ENCODE measurements at places on chromosomes 5 and 9.

GRCh38 chr9:135607401-135608293 lies 31.7 kb downstream of the GLT6D1 start:
- no peak for DNase-seq

DNA sequence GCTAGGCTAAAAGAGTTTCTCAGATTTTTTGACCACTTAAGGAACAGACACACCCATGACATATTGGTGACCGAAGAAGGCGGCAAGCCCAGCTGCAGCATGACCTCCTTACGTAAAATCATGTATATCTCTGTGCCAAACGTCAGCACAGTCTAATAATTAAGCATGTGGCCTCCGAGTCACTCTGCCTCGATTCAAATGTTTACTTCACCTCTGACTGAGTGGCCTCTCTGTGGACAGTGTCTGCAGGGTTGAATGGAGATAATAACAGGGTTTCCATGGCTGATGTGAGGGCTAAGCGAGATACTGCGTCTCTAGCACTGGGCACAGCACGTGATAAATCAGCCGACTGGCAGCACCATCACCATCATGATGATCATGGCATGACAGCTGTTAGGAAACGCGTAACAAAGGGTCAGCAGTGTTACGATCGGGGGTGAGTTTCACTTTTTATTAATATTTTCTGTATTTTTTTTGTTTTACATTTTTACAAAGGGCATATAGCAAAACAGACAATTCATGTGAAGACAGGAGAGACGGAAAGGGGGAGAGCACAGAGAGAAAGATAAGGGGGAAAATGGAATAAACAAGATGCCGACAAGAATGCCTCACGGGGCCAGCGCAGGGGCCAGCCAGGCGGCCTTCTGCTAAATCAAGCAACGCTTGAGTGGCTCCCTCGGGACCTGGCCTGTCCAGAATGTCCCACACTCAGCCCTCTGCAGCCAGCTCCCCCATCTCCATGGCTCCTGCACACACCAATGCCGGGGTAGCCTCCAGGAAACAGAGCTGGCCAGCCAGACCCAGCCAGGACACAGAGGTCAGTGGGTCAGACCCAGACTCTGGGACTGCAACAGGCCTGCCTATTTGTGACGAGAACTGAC lies 60.3 kb downstream of the ADAMTS2 start:
- no peak for DNase-seq

- DNase-seq, result no peak
Measured at GRCh38 chr5:178688551-178688950, 41.9 kb downstream of the ZNF354A start.

DNA sequence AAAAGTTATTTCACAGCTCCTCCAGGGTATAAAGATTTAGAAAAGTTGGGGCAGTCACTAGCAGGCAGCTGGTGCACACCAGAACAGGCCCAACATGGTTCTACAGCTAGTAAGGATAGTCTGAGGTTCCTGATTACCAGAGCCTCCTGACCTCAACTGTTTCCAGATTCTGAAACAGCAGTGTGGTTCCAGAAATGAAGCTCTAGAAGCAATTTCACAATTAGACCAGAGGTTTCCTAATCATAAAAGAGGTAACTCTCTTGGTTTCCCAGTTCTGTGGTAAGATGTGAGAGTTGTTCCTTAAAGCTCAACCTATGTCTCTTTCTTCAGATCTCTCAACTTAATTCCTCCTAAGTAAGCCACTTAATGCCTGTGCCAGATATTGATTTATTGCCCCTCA lies 11.9 kb downstream of the AGTPBP1 start:
- no peak for DNase-seq

DNA sequence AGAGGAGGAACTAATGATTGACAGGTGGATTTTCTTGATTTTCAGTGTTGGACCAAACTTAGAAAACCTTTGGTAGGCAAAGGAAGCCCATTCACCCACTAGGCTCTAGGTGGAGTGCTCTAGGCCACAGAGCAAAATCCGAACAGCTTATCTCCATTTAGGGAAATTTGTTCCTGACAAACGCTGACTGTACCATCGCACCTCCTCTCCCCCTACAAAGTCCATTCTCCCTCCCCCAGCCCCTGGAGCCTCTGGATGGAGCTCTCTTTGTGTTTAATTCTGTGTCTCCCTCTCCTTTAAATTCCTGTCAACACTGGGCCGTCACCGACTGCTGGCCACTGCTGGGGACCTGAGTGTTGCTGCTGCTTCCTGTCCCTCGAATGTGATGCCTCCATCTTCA lies 350.1 kb upstream of the IRX2 start:
- DNase-seq, result no peak

- DNase-seq, result no peak
Measured at GRCh38 chr9:37364751-37365360, 57.6 kb upstream of the GRHPR start.

GRCh38 chr9:125650271-125650737 lies 56.7 kb downstream of the MAPKAP1 start:
- no peak for DNase-seq

- no peak for DNase-seq
Measured at GRCh38 chr9:18786911-18787650, 245.9 kb downstream of the SAXO1 start.

DNA sequence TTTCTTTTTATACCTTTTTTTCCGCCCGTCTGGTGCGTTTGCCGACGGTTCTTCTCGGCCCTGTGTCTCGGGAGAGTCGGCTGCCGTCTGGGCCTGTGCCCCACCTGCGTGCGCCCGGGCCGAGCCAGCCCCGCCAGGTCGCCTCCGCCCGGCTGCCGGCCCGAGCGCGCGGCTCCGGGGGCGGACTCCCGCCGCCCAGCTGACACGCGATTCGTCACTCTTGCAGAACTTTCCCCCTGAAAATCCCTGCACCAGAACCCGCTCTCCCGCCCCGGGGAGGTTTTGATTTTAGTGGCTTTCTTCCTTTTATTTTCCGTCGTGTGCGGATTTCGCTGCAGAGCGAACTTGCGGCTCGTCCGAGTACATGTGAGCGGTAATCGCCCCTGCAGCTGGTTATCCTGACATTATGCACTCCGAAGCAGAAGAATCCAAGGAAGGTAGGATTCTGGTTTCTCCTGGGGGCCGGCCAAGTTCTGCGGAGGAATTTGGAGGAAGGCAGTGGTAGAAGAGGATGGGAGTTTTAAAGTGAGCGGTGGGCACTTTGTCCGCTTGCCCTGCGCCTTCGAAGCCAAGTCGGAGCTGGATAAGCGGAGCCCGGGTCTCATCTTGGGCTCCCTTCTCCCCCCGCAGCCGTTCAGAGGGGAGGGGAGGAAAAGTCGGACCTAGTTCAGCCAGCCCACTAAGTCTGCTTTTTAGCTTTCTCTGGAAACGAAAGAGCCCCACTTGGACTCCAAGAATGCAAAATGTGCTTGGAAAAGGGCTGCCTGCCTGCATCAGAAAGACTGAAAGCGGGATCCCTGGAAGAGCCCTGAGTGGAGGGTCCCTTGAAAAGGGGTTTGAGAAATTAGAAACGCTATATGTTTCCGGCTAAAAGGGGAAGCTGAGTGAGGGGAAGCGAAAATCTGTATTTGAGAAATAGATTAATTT lies at the start of gene TNFAIP8:
TNFAIP8 (plus strand) TSS at position 335 of the 927 bp plus-strand sequence; CDS start at position 407, 72 bp downstream.
- DNase-seq, result peak; percentile 74

- no peak for DNase-seq
Measured at GRCh38 chr5:94815313-94816039, 197.0 kb downstream of the SLF1 start.

DNA sequence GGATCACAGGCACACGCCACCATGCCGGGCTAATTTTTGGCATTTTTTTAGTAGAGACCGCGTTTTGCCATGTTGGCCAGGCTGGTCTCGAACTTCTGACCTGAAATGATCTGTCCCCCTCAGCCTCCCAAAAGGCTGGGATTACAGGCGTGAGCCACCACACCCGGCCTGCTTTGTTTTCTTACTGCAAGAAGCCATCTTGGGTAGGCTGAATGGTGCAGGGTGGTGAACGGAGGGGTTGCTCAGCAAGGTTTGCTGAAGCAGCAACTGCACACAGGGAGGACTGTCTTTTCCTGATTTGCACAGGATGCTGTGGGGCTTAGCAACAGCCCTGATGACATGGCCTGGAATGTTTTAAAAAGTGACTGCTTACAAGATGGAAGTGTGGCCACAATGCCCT lies 10.7 kb downstream of the ZNF354B start:
- no peak for DNase-seq

DNA sequence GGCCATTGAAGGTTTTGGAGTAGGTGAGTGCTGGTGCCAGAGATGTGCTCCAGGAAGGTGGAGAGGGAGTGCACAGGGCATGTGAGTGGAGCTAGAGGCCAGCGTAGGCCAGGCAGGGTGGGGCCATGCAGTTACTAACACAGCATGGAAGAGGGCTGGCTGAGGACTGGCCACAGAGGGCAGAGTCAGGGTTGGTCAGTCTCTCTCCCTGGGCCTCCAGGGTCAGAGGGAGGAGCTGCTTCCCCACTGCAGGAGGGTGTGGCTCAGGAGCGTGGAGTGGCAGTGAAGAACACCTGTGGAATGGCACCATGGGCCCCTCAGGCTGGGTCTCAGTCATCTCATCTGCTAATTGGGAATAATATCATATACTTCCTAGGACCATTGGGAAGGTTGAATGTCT lies 167.7 kb downstream of the MACROH2A1 start:
- DNase-seq, result no peak

- DNase-seq, result no peak
Measured at GRCh38 chr5:142178651-142179050, 70.1 kb downstream of the NDFIP1 start.

GRCh38 chr9:16333691-16334090 lies 536.8 kb downstream of the BNC2 start:
- DNase-seq, result no peak

GRCh38 chr9:114501796-114502682 lies 3.2 kb downstream of the WHRN start:
- no peak for DNase-seq

GRCh38 chr5:77167695-77168121 lies 42.8 kb upstream of the PDE8B start:
- no peak for DNase-seq

DNA sequence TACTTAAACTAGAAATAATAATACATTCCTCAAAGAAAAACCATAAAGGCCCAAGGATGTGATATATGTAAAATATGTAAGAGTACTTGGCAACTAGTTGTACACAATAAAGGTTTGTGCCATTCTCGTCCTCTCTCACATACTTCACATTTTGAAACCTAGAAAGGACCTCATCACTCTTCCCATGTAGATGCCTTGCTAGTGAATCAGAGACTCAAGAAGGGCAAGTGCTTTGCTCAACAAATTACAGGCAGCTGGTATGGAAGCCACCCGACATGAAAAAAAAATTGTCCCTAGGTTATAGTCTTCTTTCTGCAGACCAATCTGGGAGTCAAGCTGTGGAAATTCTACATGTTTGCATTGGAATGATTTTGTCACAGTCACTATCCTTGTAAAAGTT lies 31.7 kb downstream of the ADRB2 start:
- DNase-seq, result no peak

DNA sequence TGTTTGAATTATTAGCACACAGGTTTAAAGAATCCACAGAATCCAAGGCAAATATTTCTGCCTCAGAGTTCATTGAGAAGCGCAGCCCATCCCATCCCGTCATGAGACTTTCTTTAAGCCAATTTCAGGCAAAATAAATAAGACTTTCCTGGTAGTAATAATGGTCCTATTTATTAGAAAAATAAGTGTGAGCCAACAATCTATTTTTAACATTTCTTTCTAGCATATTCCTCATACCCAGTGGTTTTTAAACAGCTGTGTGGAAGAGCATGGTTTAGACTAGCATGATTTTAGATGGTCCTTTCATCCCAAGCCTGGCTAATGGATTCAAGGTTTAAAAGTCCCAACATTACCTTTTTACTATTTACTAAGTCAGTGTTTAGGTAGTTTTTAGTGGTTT lies 125.8 kb downstream of the SCAMP1 start:
- DNase-seq, result no peak

DNA sequence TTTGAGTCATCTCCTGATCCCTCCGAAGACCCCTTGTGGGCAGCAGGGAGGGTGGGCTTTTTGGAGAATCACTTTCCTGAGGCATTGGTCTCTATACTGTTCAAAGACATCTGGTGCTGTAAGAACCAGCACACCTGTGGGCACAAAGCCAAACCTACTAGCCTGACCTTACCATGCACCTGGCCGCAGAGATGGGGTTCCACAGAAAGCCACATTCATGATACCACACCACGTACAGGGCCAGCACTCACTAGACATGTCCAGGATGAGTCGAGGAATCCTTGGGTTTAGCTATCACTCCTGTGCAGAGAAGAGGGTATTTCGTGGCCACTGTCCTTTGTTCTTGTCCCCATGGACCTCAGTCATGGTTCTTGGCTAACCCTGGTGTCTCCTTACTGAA lies 203.4 kb downstream of the CACNA1B start:
- DNase-seq, result no peak

- DNase-seq, result no peak
Measured at GRCh38 chr9:73906671-73907070, 590.5 kb upstream of the RORB start.

DNA sequence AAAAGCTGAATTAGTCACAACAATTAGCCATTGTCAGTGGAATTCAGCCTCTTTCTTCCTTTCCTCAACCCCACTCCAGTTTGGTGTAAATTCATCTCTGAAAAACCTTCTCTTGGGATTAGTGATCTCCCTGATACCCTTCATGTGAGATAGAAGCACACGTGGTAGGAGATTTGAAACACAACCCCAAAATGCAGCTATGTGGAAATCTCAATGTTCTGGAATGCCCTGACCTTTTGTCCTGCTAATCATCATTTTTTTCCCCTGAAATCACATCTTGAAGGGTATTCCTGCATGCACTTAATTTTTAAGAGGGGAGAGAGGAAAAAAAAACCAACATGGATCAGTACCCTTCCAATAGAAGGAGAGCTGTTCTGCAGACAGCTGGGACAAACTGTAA lies 612.6 kb downstream of the EBF1 start:
- DNase-seq, result no peak

DNA sequence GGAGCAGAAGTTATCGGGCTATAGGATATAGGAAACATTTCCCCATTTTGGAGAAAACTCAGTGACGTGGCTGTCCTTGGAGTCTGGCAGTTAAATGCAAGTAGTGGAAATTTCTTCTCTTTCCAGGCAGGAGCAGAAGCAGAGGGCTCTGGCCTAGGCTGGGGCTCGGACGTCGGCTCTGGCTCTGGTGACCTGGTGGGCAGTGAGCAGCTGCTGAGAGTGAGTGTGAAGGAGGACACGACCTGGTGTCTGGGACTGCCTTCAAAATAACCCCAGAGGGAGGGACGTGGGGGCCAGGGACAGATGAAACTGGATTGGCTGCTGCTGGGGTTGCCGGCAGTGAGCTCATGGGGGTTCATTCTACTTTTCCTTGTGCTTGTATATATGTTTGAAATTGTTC lies 79.5 kb downstream of the COL15A1 start:
- DNase-seq, result no peak

- no peak for DNase-seq
Measured at GRCh38 chr5:80916676-80917075, 43.5 kb upstream of the RASGRF2 start.

DNA sequence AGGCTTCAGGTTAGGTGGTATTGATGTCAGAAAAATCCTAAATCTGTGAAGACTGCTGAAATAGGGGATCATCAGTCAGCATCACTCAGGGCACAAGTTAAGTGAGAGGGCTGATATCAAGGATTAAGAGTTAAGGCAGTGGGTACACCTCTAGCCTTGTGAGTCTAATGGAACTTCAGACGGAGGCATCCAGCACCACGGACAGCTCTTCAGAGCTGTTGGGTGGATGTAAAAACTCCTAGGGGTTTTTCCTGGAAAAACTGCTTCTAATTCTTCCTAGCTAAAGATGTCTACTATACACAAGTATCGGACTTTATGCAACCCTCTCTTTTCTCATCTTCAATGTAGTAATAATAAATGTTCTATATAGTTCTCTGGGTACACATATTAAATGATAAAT lies 165.9 kb downstream of the SH3GL2 start:
- no peak for DNase-seq

Data from stimulated activated CD8-positive, alpha-beta memory T cell treated with anti-CD3 and anti-CD28 coated beads, Interleukin-4, amount 100 ng/mL, for 24 hours (primary cell).